Stimulated activated CD4-positive, alpha-beta T cell treated with anti-CD3 and anti-CD28 coated beads, Interleukin-2, amount 100 ng/mL, for 24 hours (primary cell): ENCODE measurements at places on chromosomes 13 and 19.

DNA sequence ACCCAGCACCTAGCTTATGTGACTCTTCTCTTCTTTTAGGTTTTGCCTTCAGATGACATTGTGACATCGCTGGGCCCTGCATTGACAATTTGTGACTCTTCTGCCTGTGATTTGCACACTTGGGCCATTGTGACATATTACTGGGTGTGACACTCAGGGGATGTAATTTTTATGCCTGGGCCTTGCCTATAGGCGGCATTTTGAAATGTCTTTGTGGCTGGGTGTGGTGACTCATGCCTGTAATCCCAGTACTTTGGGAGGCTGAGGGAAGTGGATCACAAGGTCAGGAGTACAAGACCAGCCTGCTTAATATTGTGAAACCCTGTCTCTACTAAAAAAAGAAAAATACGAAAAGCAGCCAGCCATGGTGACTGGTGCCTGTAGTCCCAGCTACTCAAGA is 28.4 kb upstream of the ZNF681 start:
- DNase-seq = no peak

GRCh38 chr19:39735688-39736087 is 2.1 kb downstream of the CLC start:
- no peak for DNase-seq

GRCh38 chr13:112768795-112769481 is 79.1 kb downstream of the ATP11A start:
- no peak for DNase-seq

DNA sequence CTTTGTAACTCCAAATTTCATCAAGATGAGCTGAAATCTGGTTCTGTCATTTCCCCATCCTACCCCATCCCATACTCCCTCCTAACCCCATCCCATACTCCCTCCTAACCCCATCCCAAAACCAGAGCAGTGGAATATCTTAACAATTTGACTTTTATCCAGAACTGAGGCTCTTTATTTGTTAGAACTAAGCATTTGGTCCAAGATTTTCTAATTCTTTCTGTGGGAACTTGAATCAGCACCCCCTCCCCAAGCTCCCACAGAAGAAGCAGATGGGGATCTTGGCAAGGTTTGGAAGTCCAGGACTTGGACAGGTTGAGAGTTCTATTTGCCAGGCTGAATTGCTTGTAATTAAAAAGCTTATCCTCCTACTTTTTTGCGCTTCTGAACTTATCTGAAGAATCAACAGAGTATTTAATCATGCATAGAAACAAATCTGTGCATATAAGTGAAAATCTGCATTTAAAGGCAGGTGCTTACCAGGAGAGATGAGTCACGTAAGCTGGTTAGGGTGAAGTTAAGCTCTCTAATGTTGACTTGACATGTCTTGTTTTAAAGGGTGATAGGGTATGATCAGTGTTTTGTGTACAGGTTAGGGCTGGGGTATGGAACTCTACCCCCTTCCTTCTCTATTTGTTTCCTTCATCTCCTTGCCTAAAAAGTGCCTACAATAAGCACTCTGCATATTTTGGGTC is 111.1 kb downstream of the COG6 start:
- no peak for DNase-seq

GRCh38 chr13:48429036-48429435 is 16.1 kb upstream of the LPAR6 start:
- DNase-seq = no peak

- DNase-seq = peak; percentile 93
These were observed 10.8 kb downstream of the FOSB start for GRCh38 chr19:45478454-45479238.

GRCh38 chr13:36151591-36151990 is 20.4 kb upstream of the DCLK1 start:
- no peak for DNase-seq

DNA sequence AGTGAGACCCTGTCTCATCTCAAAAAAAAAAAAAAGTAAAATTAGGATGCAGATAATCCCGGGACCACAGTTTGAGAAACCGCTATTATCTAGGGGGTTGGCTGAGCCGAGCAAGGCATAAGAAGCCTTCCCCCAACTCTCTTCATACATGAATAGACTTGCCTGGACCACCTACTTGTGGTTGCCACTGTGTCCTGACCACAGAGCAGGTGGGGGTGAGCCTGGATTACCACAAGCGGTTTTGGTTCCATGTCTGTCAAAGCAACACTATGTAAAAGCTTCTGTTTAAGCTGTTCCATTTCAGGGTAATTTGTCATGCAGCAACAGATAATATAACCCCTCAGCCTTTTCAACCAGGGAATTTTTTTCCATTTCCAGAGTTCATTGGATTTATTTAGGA is 3.3 kb upstream of the NAPA start:
- peak; percentile 58 for DNase-seq

DNA sequence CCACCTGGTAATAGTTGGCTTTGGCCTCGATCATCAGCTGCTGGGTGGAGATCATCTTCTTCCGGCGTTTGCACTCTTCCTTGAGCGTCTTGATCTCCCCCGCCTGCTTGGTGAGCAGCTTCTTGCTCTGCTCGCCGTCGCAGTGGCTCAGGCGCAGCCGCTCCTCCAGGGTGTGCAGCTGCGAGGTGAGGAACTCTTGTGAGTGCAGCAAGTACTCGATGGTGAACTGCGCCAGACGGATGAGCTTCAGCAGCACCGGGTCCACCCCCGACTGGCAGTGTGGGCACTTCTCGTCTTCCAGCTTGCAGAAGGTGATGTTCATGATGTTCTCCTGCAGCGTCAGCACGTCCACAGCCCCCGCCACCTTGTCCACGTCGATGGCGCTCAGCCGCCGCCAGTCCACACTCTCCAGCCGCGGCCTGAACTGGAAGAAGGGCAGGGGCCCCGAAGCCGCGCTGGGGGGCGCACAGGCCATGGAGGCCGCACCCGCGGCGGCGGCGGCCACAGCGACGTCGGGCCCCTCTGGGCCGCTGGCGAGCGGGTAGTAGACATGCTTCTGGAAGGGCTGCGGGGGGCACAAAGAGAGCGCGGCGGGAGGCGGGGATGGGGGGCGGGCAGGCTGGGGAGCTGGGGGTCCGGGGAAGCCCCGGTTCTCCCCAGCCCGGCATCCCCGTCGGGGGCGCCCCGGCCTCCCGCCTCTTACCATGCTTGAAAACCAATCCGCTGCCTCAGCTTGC is 3.0 kb downstream of the DZIP1 start:
- DNase-seq = no peak

GRCh38 chr13:55534306-55534705 is 1606.4 kb upstream of the PRR20A start:
- no peak for DNase-seq

GRCh38 chr19:17322854-17323253 is 11.8 kb downstream of the ANO8 start:
- no peak for DNase-seq

DNA sequence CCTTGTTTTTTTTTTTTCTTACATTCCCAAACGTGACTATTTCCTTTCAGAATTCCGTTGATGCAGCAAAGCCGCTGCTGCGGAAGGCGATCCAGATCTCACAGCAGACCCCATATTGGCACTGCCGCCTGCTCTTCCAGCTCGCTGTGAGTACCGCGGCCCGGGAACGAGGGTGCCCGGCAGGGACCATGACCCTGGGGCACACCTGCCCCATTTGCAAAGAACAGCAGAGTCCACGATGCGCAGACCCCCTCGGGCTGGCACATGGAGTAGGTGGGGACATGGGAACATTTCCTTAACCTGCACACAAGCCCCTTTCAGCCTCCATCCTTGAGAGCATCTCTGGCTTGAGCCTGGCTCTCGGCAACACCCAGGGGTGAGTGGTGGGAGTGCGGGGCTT is 16.5 kb downstream of the MAU2 start:
- DNase-seq = no peak
